ENCODE measurements at places on chromosomes 1 and 21. TPM values are rescaled to one million over a fixed set of nuclear protein-coding genes. Genes with fewer than 3 reads are reported as not detected.
A peak's percentile ranks its signal among the peaks of the same experiment; 100 is the strongest.

GRCh38 chr1:2039251-2039650 is 11.0 kb upstream of the PRKCZ start:
- DNase-seq: no peak

DNA sequence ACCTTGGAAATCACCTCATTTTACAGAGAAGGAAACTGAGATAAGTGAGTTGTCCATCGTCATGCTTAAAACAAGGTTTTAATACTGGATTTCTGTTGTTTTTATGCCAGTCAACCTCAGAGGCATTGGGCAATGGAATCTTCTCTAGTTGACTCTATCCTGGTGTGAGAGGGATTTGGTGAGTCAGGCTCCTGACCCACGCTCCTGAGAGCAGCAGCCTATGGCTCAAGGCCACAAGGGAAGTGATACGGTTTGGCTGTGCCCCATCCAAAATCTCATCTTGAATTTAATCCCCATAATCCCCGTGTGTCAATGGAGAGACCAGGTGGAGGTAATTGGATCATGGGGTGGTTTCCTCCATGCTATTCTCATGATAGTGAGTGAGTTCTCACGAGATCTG is 90.1 kb downstream of the TLR5 start:
- peak; percentile 41 for DNase-seq

DNA sequence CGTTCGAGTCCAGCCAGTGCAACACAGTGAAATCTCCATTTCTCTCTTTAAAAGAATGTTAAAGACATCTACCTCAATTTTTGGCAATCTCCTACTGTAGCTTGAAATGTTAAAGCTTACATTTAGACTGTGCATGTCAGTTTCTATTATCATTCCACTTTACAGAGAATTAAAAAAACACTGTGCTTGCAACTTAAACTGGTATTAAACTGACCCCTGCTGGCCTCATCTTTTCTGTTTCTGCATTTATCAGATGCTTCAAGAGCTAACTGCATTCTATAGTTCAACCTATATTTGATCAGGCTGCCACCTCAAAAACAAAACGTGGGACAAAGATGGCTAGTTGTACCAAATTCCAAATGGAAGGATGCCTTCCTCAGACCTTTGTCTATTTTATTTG is 226.5 kb downstream of the SMYD3 start:
- peak; percentile 34 for DNase-seq

DNA sequence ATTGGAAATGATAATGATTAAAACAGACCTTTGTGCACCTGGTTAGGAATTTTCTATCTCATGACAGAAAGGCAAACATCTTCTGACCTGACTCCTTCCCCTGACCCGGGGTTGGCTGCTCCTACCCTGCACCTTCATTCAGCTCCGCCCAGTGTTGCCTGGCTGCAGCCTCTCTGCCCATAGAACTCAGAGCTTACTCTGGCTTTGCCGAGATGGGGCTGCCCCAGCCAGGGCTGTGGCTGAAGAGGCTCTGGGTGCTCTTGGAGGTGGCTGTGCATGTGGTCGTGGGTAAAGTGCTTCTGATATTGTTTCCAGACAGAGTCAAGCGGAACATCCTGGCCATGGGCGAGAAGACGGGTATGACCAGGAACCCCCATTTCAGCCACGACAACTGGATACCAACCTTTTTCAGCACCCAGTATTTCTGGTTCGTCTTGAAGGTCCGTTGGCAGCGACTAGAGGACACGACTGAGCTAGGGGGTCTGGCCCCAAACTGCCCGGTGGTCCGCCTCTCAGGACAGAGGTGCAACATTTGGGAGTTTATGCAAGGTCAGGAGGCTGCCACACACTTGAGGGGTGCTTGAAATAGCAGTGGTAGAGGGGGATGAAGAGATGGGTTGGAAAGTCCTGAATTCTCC is at the start of gene DIO1:
Gene DIO1 (plus strand): TSS at position 189 of the 638 bp plus-strand sequence. CDS start 24 bp downstream, at position 213.
- DNase-seq: no peak

- DNase-seq: peak; percentile 57
Observed at GRCh38 chr1:237562242-237562823, 328.4 kb downstream of the ZP4 start.

DNA sequence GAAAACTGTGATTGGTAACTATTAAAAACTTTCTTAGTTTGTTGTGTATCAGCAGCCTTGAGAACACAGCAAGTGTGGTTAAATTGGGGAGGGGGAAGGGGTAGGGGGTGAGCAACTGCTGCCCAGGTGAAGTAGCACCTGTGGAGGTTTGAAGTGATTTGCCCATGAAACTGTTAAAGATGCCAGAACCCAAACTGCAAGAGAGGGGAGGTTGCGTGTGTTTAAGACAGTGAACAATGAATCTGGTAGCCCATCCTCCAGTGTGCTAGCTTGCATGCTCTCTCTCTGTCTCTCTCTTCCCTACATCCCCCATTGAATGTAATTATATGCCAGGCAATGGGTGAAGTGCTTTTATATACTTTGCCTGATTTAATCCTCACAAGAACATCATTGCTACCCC is 154.7 kb downstream of the RUNX1 start:
- DNase-seq: no peak

GRCh38 chr1:13708380-13708982 is 8.5 kb downstream of the PRDM2 start:
- no peak for DNase-seq

DNA sequence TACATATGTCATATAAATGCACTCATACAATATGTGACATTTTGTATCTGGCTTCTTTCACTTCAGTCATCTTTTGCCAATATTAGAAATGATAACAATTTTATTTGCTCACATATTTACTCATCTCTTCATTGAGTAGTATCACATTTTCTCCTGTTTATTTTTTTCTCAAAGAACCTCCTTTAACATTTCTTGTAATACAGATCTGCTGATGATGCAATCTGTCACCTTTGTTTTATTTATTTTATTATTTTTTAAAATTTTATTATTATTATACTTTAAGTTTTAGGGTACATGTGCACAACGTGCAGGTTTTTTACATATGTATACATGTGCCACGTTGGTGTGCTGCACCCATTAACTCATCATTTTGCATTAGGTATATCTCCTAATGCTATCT is 15.8 kb upstream of the TSHB start:
- DNase-seq: no peak

DNA sequence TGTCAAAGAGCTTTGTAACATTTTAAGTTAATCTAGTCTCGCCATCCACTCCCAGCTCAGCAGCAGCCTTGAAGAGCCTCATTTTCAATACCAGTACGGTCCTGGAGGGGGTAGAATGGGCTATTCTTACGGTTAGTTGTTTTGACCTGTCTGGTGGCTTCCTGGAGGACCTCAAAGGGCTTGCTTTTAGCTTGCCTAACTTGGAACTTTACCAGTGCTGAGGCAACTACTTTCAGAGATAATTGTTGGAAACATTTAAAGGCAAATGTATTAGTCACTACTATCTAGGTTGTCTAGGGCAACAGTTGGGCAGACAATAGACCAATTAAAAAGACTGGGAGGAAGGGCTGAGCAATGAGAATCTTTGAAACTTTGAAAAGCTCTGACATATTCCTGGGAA is 56.0 kb downstream of the TTLL7 start:
- peak; percentile 61 for DNase-seq

GRCh38 chr1:168288311-168289052 is 7.8 kb downstream of the TBX19 start:
- DNase-seq: peak; percentile 39

DNA sequence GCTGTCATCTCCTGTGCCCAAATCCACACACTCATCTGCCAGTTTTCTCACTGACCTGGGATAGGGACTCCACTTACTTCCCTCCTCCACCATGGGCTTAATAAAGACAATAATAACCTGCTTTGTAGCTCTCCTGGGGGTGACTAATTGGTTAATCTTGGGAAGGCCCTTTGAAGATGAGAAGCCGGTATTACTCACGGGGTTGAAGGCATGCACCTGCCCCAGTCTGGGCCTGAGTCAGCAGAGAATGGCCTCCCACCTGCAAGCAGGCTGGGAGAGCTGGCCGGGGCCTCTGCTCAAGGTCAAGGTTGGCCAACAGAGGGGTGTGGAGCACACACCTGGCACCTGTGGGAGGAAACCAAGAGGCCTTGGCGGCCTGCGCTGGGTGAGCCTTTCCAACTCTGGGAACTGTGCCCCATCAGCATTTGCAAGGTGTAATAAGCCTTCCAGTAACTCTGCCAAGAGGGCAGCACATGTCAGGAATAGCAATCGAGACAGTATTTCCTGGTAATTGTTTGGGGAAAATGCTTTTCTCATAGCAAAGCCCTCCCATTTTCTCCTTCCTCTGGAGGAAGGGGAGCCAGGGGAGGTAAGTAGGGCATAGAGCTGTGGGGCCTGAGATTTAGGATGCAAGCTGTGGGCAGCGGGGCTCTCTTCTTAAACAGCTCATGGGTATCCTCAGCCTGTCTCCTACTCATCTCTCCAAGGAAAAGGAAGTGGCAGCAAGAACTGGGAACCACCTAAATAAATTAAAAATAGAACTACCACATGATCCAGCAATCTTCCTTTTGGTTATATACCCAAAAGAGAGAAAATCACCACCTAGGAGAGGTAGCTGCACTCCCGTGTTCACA is 49.0 kb downstream of the TOMM20 start:
- peak; percentile 87 for DNase-seq

- peak; percentile 47 for DNase-seq
Observed at GRCh38 chr1:58119971-58120370, 426.6 kb downstream of the OMA1 start.

- DNase-seq: no peak
Observed at GRCh38 chr1:170009551-170009950, 64.9 kb downstream of the KIFAP3 start.

AIRE gene
- total RNA-seq: not detected

ZNF593 gene
- 23.0 TPM for total RNA-seq

SYT6 gene
- not detected for total RNA-seq

SEMA6C gene
- total RNA-seq: 0.79 TPM

ANKRD45 gene
- 3.2 TPM for total RNA-seq

FALEC gene
- not detected for total RNA-seq

AMY2A gene
- not detected for total RNA-seq

EPS8L3 gene
- total RNA-seq: not detected

AURKAIP1 gene
- 178 TPM for total RNA-seq
